NCI-H1436 treated with DMSO at 0.1 percent for 48 hours (cell line): ENCODE measurements at places on chromosomes 12 and 14.

DNA sequence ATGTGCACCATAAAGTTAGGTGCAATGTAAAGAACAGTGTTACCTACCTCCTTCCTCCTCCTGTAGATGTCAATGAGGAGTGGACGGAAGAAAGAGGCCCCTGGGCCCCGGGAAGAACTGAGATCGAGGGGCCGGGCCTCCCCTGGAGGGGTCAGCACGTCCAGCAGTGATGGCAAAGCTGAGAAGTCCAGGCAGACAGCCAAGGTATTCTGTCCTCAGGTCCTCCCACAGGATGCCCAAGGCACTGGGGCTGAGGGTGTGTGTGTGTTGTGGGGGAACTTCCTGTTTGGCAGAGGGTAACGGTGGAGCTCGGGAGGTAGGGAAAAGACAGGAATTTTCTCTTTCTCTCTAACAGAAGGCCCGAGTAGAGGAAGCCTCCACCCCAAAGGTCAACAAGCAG is 6.4 kb downstream of the ATN1 start:
- no peak for DNase-seq

DNA sequence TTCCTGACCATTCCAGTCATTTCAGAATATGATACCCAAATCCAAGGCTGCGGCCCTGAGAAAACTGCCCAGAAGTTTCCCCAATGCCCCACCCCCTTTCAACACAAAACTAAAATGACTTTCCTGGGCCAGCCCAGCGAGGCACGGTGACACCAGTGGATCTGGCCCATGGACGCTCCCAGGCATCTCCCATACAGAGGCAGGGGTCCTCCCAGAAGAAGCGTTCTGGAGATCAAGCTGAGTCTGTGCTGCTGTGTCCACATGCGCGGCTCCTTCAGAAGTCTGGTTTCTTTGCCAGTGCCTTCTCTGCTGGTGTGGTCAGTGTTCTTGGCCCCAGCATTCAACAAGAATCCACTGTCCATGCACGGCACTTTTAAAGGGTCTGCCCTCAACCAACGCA is 228.2 kb upstream of the SFSWAP start:
- no peak for DNase-seq

- no peak for DNase-seq
Measured at GRCh38 chr14:27845241-27845850, 921.2 kb upstream of the FOXG1 start.

DNA sequence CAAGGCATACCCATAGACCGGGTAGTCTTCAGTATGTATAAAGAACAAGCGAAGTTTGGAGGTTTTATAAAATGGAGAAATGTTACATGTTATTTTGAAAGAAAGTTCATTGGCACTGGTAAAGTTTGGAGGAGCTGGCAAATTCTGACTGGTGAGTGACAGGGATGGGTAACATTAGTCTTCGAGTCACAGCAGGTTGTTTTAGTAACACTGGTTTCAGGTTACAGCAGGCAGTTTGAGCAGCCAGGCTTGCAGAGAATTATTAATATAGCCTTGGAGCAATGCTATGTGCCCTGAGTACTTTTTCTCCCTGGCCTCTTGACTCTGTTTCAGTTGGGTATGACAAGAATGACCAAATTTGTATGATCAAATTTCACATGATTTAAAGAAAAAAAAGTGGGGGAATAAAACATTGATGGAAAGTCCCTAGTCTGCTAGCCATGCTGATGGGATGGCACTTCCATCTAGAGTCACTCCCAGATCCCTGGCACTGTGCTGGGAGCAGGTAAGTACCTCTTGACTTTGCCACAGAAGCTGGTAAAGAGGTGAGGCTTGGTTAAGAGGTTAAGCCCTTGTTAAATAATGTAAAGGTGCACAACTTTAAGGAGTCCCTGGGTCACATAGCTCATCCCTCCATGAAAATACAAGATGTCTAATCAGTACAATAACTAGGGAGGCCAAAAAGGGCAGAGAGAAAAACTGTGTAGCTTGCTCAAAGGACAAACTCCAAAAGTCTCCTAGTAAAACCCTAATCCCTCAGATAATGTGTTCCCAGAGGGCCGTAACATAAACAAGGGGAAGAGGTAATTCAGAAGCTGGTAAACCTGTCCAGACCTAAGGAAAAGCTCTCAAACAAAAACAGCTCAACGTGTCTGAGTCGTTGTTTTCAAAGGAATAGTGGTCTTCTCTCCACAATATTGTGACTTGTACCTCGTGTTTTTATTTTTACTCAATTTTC is 12.7 kb upstream of the SVOP start:
- DNase-seq, result no peak

DNA sequence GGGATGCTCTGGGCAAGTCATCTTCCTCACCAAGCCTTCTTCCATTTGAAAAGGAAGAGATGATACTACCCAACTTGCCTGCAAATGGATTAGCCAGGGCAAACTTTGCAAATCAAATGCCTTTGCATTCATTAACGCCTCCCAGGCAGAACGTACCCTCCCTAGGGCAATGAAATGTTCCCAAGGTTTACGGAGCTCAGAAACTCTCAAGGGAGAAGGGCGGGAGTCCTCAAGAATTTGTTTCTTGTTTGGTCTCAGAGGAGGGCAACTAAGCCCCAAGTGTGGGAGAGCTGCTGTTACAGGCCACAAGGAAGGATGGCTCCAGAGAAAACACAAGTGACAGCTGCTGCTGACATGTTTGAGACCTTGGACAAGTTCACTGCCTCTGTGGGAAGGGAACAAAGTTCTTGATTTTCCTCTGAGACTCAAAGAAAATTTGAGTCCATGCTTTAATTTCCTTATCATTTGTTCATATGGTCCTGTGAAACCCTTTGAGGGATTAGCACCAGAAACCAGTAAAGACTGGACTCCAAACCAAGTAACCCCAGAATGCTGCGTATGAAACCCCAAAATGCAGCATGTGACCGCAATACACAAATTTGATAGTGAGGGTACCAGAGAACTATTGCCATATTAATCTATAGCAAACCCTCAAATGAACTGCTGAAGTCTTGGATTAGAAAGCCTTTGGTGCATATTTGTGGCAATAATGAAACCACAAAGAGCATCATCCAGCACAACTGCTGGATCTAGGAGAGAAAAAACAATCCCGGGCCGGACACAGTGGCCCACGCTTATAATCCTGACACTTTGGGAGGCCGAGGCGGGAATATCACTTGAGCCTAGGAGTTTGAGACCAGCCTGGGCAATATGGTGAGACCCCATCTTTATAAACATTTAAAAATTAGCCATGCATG is 22.9 kb downstream of the SPTB start:
- DNase-seq, result no peak

DNA sequence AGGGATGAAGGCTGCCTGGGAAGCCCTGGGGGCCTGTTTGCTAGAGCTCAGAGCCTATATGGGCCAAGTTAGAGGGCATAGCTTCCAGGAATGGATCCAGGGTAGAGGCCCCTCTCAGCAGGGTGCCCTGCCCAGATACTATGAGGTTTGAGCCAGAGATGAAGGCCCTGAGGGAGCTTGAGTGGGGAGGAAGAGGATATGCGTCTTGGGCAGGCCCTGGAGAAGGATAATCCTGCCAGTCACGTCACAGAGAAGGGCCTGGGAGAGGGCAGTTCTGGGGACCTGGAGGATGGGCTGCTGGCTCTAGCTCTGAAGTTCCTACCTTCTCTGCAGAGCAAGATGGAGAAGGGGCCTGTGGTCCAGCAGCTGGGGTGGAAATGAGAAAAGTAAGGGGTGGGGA is 5.9 kb upstream of the CACNB3 start:
- DNase-seq, result no peak

DNA sequence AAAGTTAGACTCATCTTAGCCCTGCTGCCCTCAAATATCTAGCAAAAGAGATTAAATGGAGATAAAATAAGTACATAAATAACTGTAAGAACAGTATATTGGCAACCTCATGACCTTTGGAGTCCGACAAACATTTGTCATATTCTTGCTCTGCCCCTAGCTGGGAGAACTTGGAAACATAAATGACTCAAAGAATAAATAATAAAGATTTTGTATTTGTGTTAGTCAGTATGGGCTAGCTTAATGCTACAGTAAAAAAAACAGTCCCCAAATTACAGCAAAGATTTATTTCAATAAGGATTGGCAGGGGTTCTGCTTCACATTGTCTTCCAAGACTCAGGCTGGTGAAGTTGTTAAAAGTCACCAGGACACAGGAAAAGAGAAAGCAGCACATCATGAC is 220.7 kb downstream of the EGLN3 start:
- no peak for DNase-seq
